HS-27A (cell line): ENCODE measurements at places on chromosomes 16 and 17.

DNA sequence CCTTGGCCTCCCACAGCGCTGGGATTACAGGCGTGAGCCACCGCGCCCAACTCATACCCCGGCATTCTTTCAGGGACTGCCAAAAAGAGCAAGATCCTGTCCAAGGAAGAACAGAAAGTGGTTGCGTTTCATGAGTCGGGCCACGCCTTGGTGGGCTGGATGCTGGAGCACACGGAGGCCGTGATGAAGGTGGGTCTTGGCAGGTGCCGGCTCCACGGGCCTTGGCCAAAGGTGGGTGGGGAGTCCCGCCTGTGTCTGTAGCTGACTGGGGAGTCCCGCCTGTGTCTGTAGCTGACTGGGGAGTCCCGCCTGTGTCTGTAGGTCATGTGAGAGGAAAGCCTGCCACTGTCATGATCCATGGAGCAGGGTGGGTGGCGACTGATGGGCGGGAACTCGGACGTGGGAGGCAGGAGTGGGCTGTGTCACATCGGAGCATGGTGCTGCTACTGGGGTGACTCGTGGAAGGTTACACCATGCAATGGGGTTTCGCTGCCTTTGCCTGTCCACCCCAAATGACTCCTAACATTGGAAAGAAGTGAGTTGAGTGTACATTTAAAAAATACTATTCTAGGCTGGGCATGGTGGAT, 10.0 kb upstream of the RPL13 start:
- no peak for DNase-seq

DNA sequence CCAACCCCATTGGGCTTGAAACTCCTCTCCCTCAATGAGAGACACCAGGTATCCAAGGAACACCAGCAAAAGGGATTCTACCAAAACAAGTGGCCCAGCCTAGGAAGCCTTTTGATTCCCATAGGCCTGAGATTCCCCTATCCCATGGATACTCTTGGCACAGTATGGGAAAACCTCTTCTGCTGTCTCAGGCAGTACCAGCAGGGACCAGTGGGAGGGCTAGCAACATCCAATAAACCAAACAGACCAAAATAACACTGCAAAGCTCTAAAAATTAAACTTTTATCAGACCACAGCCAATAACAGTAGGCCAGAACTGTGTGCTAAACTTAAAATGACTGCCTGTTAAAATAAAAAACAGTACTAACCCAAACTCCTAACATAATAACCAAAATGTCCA, 153.9 kb upstream of the CES5A start:
- no peak for DNase-seq

DNA sequence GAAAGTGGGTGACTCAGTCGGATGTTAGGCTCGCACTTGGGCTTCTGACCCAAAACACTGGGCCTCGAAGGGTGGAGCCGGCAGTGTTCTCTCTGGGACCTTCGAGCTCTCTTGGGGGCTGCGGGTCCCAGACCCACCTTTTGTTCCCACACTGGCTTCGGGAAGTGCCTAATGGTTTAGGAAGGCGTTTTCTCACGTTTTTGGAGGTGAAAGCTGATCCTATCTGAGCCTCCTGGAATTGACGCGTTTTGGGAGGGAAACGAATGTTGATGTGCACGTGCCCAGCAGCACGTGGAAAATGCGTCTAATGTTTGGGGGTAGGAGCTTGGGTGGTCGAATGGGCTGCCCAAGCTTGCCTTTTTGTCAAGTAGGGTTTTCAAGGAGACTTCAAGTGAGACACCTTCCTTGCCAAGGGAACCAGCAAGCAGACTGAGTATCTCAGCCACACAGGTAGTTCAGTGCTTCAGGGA, 666 bp downstream of the HGS start:
- no peak for DNase-seq

- no peak for DNase-seq
Measured at GRCh38 chr16:3038896-3039295, 2.2 kb upstream of the BICDL2 start.

GRCh38 chr16:49889725-49890397, 33.9 kb upstream of the ZNF423 start:
- DNase-seq: no peak

GRCh38 chr16:60478810-60479209, 1557.4 kb downstream of the CDH8 start:
- no peak for DNase-seq

DNA sequence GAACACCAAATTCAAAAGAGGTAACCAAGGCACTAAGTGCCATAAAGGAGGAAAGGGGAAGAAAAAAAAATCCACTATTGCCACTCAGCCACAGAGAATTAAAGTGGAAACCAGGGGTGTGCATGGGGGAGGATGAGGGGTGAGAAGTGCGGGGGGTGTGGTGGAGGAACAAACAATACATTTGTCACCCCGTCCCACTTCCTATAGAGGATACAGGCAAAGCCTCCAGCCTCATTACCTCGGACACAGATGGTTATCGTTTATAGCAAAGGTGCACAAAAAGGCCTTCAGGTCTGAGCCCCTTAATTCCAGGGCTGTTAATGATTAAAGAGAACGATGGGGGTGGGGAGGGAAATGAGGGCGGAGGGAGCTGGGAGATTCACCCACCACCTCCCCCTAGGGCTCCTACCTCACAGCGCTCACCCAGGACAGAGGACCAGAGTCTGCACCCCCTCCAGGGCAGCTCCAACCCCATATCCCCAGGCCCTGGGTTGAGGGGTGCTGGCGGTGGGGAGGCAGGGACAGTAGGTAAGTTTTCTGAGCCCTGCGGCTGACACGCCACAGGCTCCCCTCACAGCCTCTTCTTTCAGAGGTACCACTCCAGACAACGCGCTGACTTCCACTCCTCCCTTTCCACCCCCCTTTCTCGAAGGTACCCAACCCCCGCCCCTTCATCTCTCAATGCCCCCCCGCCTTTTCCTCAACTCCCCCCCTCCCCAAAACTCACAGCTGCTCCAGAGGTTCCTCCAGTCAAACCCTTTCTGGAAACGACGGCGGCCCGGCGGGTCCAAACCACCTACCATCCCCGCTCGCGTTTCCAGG, 470 bp downstream of the DCUN1D3 start:
- DNase-seq: no peak

DNA sequence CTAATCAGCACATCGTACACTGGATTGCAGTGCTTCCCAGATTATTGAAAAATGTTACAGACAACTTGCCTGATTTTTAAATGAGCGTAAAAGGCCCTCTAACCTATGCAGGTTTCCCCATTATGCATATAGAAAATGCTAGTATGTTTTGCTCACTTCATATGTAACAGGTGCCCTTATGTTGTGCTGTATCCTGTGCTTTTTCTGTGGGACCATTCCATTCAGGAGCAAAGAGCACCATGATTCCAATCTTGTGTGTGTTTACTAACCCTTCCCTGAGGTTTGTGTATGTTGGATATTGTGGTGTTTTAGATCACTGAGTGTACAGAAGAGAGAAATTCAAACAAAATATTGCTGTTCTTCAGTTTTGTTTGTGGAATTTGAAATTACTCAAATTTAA, 12.9 kb downstream of the PTRH2 start:
- no peak for DNase-seq

- no peak for DNase-seq
Measured at GRCh38 chr17:2240541-2240940, 63.0 kb downstream of the SMG6 start.

- peak; percentile 12 for DNase-seq
Measured at GRCh38 chr17:82330322-82331239, 3.0 kb downstream of the SECTM1 start.

- DNase-seq: no peak
Measured at GRCh38 chr16:12609937-12610699, 193.6 kb downstream of the CPPED1 start.

- no peak for DNase-seq
Measured at GRCh38 chr17:79676796-79677195, 53.9 kb upstream of the ENPP7 start.

DNA sequence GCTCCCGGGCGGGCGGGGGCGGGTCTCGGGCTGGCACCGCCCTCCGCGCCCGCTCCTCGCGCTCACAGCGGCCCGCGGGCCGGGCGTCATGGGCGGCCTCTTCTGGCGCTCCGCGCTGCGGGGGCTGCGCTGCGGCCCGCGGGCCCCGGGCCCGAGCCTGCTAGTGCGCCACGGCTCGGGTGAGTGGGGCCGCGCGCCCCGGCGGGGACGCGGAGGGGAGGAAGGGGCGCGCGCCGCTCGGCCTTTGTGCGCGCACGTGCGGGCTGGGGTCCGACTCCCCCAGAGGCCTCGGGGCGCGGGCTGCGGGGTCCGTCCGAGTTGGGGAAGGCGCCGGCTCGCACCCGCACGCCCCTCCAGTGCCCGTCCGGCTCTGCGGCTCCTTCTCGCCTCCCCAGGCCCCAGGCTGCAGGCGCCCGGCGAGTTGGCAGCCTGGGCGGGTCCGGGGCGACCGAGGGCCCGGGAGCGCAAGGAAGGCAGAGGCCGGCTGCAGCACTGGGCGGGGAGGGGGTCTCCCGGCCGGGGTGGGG, at the start of gene NME4:
Gene NME4, plus strand, starts transcription at position 65 of the 527 bp plus-strand sequence. Its CDS starts 24 bp downstream, at position 89.
- DNase-seq: no peak

GRCh38 chr16:49564496-49565229, 191.1 kb downstream of the C16orf78 start:
- no peak for DNase-seq

- no peak for DNase-seq
Measured at GRCh38 chr16:49468611-49469310, 95.2 kb downstream of the C16orf78 start.
